ENCODE measurements at places on chromosomes 2 and 18.
A peak's percentile ranks its signal among the peaks of the same experiment; 100 is the strongest.

GRCh38 chr2:119826370-119826961, 66.7 kb downstream of the PTPN4 start:
- DNase-seq: peak; percentile 28

DNA sequence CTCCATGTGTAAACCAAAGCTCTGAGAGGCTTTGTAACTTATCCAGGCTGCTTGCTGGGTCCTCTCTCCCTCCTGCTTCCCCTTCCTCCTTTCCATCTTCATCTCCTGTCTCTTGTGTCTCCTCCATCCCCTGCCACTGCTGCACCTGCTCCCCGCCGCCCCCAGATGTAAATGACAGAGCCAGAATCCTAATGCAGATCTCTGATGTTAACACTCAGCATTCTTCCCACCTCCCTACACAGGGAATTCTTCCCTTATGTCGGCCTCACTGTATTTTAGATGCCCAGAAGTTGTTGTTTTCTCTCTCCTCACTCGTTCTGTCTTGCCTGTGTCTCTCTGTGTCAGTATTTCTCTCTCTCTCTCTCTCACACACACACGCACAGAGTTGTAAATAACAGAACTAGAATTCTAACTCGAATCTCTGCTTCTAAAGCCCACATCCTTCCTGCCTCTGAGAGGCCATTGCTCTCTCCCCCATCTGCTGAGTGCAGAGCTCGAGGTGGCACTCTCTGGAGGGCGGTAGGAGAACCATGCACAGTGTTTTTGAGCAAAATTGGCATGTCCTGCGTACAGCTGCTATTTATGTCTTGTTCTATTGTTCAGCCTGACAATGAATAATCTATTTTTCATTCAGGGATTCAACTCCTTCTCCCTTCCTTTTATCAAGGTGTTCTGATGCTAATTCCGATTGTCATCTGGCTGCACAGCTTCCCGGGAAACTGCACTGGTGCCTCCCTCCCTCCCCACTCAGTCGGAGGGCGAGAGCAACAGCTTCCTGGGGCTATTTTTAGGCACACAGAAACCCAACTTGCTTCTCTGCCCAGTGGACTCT, 219.9 kb downstream of the SH3RF3 start:
- DNase-seq: no peak

DNA sequence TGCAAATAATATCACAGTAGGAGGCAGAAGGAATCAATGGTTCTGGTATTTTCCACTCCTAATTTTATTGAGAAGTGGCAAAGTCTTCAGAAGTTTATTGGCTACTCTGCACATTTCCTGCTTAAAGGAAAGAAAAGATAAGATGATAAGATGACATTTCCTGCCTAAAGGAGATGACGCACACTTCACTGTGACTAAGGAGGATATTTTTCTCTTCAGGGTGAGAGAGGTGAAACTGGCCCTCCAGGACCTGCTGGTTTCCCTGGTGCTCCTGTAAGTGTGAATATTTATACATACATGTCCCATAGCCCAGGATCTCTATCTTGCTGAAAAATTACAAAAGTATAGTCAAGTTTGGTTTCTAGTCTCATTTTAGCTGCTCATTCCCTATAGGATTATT, 27.9 kb downstream of the COL3A1 start:
- DNase-seq: no peak

DNA sequence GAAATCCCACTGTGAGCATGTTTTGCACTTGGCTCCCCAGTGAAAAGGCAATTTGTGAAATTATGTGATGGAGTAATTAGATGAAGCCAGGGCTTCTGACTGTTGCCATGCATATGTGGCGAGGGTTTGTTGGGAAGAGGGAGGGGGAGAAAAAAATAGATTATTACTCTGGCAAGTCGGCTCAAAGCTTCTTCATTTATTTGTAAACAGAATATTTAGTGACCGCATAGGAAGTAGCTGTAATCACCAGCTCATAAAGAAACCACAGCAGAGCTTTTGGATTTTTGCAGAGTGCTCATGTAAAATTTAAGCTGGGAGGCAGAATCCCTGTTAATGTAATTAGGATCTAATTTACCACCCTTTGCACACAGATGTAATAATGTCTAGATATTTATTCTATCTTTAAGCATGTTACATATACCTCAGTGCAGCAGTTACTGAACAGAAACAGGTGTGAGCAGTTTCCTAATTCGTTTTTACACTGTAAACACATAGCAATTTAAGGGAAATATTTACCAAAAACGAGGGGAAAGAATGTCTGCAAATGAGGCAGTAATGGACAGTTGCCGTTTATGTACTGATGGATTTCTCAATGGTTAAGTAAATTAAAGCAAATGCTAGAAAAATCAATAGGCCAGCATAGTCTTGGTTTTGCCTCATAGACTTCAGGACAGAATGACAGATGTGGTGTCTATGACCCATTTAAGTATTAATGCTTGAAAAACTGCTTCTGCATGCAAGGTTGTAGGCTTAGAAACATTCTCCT, 87.9 kb downstream of the MEIS1 start:
- DNase-seq: no peak

- DNase-seq: no peak
Observed at GRCh38 chr2:67164771-67165522, 232.2 kb upstream of the ETAA1 start.

GRCh38 chr2:39660612-39661236, 5.0 kb upstream of the TMEM178A start:
- DNase-seq: no peak

GRCh38 chr2:24885221-24886125, 34.6 kb downstream of the ADCY3 start:
- DNase-seq: no peak

DNA sequence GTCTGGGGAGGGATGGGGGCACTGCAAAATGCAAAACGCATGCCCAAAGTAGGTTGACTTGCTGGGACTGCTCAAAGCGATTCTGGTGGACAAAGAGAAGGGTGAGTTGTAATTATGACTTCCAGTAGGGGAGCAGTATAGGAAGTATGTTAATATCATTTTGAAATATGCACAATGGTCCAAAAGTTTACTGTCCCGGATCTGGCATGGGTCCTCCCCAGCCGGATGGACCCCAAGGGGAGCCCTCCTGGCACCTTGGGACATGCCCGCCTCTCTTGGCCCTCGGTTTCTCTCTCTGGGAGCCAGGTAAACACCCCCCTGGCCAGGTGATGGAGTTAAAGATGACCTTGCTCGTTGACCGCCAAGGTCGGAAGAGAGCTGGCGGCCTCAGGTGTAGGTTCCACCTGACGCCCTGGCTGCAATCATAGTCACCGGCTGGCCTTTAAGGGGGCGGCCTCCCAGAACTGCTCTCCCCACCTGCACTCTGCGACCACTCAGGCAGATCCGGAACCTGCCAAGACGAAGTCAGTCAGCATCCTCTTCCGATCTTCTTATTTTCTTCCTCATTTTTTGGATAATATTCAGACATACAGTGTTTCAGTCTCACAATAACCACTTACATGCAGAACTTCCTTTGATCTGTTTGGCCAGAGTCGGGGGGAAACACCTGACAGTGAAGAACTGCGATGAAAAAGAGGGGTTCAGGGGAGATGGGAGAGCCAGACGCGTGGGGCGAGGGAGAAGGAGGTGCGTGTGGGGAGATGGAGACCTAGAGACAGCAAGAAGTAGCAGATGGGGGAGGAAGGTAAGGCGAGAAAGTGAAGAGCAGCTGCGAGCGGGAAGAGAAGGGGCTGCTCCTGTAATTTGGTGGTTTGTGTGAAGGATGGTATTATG, 148.3 kb downstream of the MEIS1 start:
- no peak for DNase-seq

- no peak for DNase-seq
Observed at GRCh38 chr2:101967826-101968513, 23.8 kb upstream of the IL1R2 start.

DNA sequence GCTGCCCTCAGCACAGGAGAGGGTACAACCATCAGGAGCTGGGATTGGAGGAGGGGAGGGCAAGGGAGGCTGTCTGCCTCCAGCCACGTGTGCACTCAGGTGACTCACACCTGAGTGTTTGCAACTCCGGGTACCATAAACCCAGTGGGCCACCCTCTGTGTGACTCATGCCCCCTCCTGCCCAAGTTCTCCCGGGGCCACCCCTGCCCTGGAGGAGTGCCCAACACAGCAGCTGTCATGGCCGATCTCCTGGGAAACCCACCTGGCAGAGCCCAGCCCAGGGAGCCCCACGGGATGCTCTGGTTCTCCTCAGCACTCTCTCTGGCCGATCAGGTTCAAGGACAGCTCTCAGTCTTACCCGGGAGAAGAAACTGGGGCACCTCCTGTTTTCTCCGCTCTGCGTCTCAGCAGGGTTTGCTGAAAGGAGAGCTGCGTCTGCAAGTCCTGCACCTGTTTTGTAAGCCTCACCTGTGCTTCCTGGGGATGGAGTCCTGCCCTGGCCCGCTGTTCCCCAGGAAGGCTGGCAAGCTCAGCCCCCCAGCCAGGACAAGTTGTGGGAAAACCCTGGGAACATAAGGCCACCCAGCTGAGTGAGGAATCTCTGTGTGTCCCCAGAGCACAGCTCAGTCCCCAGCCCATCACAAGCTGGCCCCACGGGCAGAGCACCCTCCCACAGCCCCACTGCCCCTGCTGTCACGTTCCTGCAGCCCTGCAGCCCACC, 44.0 kb upstream of the UBE2F start:
- DNase-seq: peak; percentile 26

GRCh38 chr2:181738563-181738962, 58.2 kb upstream of the NEUROD1 start:
- DNase-seq: no peak

DNA sequence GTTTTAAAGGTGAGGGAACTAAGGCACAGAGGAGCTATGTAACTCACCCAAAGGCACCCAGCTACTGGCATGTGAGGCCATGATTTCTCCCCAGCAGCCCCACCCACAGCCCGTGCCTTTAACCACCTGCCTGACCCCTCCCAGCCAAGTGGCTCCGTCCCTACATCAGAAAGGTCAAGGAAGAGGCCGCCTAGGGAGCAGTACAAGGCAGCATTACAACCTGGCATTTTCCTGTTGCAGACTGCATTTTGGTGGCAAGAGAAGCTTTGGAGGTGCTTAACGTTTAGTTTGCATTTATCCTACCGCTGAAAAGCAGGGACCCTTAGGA, 17.5 kb downstream of the STEAP3 start:
- DNase-seq: no peak

DNA sequence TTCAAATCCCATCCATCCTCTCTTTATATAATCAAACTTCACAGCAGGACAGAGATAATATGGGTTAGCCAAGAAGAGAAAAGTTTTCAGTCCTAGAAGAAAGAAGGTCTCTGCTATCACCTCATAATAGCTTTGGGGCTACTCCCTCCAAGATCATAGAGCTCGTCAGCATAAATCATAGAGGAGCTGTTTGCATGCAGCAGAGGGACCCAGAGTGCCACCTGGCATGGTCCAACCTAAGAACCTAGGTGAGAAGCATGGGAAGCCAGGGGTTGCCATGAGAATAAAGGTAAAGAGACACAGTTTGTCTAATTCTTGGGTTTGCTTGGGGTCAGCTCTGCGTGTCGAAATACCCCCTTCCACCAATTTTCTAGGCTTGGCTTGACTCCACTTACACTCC, 87.1 kb upstream of the CYP1B1 start:
- DNase-seq: no peak

DNA sequence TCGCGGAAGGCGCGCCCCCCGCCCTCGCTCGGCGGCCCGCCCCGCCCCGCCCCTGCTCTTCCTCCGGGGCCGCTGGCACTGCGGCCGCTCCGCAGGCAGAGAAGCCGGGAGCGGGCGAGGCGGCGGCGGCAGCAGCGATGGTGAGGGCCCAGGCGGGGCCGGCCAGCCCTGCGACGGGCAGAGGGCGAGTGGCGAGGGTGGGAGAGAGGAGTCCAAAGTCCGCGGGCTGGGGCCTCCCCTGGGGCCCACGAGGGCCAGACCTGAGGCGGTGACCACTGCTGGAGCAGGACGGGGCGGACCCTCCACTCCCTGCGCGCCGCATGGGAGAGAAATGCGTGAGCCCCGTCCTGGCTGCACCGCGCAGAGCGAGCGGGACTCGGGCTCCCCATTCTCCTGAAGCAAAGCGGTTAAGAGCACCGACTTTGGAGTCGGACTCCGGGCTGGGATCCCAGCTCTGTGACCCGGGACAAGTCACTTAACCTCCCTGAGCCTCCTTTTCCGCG, at the start of gene VAMP5:
TSS of gene VAMP5 (plus strand) at position 78 of the 503 bp plus-strand sequence. CDS start at position 138, 60 bp downstream.
- no peak for DNase-seq

- no peak for DNase-seq
Observed at GRCh38 chr18:33010149-33010548, 237.3 kb upstream of the KLHL14 start.

DNA sequence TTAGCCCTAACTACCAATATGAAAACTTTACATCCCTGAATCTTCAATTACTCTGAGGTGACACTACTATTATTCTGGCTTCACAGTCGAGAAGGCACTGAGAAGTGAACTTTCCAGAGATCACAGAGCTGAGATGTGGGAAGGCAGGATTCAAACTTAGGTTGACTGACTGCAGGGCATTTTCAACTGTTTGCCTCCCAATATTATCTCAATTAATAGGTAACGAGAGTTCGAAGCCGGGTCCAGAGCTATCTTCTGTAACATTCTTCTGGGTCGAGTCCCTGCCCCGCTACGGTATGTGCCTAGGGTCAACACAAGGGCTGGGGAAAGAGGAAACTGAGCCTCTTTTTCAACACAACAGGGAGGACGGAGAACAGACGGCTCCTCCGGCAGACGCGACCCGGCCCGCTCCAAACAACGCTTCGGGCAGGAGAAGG, 740 bp downstream of the CHMP3 start:
- DNase-seq: no peak

Measured in stimulated activated CD4-positive, alpha-beta T cell treated with anti-CD3 and anti-CD28 coated beads, Interleukin-4, amount 100 ng/mL, for 1 hour (primary cell).